Activated CD4-positive, alpha-beta T cell treated with anti-CD3 and anti-CD28 coated beads for 24 hours (primary cell): ENCODE measurements at places on chromosomes 3 and 15.

DNA sequence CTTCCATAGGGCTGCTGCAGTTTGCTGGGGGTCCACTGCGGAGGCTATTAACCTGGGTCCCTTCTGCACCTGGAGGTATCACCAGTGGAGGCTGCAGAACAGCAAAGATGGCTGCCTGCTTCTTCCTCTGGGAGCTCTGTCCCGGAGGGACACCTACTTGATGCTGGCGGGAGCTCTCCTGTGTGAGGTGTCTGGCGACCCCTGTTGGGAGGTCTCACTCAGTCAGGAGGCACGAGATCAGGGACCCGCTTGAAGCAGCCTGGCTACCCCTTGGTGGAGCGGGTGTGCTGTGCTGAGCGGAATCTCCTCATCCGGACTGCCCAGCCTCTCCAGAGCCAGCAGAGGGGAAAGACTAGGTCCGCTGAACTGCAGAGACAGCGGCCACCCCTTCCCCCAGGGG, 56.0 kb upstream of the CTXND1 start:
- no peak for DNase-seq

DNA sequence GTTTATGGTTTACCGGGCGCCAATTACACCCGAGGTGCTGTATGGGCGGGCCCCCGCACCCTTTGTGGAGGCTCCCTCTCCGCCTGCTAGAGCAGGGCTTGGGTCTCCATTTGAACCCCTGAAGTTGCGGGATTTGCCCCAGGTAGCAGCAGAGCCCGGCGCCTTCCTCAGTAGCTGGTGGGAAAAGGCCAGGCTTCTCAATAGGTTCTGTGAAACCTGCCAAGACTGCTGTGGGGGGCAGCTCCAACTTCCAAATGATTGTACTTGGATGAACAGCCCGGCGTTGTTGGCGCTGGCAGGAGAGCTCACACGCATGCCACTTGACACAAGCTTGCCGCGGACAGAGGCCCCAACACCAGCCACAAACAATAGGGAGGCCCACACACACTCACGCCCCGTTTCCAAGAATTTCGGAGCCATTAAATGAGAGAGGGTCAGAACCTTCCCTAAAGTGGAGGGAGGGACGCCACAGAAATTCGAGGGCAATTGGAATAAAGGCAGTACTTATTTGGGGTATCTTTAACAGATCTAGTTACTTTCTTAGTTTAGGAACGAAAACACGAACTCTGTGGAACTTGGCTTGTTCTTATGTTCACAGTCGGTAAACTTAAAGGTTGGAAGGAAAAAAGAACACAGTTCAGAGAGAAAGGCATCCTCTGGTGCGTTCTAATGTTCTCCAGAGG, 1.4 kb downstream of the EPHB3 start:
- DNase-seq, result no peak

DNA sequence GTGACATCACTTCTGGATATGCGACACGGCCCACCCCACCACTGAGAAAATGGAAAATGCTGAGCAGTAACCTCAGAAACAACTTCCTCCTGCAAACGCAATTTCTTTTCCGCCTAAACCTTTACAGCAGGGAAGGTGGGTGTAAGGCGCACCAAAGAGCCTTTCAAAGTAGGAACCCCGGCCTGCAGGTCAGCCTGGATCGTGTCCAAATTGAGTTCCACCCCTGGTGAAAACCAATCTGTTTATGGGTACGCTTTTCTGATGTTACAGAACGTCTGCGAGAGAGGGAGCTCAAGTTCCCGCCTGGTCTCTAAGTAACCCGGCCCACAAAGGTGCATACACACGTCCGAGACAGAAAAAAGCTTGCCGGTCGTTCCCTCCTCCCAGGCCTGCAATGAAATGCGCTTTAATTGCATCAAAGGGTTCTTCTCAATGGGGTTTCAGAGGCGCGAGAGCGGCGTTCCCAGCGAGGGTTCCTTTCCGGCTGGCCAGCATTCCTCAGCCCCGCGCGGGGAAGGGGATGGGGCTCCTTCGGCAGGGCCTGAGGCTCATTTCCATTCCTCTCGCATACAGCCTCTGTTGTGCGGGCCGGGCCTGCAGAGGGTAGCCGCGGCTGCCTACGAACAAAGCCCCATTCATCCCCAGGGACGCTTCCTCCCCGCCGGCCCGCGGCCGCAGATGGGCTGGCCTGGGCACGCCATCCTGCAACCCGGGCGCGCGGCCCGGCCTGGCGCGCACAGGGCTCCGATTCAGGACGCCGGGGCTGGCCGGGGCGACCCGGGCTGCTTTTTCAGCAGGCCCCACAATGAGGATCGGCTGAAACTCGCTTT, 138.1 kb downstream of the TMCO5A start:
- no peak for DNase-seq

DNA sequence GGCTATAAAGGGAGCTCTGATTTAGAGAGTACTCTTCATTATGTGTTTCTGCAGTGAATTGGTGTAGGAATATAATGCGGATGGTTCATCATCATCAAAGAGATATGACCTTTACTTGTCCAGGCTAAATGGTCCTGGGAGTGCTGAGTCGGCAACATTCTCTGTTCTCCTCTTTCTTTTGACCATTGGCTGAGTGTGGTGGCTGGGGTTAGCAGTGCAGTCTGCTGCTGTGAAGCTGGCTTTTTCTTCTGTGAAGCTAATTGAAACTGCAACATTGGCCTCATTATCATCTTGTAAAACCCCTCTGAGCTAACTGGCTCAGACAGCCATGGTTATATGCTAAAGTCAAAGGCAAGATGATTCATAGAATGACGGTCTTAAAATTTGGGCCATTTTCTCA, 83.8 kb downstream of the THRB start:
- DNase-seq, result no peak

DNA sequence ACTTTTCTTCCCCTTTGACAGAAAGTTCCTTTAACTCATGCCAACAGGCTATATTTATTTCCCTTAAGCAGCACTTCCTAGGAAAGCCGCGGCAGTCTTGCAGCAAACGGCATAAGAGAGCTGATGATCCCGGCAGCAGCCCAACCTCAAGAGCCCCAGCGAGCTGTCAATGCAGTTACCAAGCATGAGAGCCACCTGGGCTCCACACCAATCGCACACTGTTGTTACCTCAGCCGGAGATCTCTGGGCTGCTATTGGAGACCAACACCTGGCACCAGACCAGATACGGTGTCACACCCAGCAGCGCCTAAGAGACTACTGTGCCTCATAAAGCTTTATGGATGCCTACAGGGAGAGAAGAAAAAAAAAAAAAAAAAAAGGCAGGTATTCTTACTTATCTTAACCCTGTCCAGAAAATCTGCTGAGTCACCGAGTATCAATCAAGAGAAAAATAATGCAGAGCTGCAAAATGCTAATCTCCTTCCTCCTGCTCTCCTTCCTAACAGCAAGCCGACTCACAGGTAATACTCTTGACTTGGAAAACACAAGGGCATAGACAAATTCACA, 11.7 kb downstream of the ABCC5 start:
- DNase-seq, result no peak

- no peak for DNase-seq
Measured at GRCh38 chr3:50375258-50375931, 16.1 kb upstream of the TMEM115 start.

- peak; percentile 68 for DNase-seq
Measured at GRCh38 chr3:17841190-17841828, 98.9 kb upstream of the TBC1D5 start.

DNA sequence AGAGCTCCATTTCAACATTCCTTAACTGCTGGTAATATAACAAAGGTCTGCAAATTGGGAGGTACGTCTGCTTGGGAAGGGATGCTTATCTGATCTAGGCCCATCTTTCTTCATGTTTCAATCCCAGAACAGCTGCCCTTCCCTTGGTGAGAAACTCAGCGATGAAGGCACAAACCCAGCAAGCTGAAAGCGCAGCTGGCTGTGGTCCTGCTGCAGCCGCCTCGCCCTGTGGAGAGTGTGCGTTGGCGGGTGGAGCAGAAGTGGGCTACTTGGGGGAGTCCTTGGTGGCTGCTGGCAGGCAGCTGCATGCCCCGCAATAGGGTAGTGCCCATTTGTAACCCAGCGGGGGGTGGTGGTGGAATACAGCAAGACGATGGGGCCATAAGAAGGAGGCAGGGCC, 160.6 kb upstream of the WNT5A start:
- DNase-seq, result no peak

GRCh38 chr15:83516935-83517334, 69.8 kb downstream of the SH3GL3 start:
- no peak for DNase-seq

- DNase-seq, result no peak
Measured at GRCh38 chr3:160400702-160401150, 1.3 kb downstream of the SMC4 start.

DNA sequence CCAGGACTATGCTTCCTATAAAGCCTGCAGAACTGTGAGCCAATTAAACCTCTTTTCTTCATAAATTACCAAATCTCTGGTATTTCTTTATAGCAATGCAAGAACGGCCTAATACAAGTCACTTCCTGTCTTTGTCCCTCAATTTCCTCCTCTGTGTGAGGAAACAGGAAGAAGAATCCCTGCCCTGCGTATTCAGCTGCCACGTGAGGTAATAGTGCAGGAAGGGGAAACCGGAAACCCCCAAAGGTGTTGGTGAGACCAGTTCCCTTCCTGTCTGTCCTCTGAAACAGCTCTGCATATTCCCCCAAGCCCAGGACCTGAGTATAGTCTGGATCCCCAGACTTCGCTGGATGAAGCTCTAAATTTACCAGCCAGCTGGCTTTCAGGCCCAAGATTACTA, 18.1 kb upstream of the PTPN23 start:
- DNase-seq, result no peak

DNA sequence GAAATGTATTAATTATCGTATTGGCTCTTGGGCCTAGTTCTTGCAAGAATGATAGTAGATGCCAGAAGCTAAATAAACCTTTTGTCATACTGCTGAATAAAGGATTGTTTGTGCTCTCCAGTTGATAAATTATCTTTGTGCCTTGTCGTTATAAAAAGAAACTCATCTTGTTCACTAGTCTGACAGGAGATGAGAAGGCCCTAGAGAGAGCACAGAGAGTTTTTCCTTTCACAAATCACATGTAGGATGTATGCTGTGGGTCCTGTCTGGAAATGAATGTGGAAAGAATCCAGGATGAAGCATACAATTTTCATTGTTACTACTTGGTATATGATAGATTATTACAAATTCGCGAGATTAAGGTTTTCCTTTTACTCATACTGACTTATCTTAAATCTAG, 113.0 kb downstream of the NLGN1 start:
- no peak for DNase-seq

DNA sequence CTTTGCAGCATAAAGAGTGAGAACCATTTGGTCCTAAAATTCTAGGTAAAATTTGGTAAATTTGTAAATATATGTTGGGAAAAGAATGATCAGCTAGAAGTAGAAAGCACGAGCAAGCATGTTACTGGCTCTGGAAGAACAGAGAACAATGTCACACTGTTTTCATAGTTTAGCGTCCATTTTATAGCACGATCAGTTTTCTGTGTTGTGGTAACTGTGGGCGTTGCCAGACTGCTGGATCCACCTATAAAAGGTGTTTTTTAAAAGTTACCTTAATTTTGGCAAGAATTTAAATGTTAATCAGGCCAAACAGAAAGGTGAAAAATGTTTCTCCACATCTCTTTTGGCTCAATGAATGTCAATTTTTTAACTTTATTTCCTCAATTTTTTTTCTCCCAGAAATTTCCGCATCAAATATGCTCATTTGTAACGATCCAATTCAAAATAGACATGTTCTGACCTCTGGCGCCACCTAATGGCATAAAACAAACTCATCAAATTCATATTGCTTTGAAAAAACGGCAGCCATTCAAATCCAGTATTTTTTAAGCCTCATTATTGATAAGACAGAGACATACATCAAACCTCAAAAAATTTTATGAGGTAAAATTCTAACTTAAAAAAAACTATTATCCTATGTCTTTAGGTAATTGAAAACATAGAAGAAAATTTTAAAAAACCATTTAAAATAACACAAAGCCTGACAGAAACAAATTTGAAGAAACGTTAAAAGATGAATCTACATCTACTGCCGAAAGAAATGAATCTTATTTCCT, 5.5 kb upstream of the GP5 start:
- DNase-seq, result no peak

DNA sequence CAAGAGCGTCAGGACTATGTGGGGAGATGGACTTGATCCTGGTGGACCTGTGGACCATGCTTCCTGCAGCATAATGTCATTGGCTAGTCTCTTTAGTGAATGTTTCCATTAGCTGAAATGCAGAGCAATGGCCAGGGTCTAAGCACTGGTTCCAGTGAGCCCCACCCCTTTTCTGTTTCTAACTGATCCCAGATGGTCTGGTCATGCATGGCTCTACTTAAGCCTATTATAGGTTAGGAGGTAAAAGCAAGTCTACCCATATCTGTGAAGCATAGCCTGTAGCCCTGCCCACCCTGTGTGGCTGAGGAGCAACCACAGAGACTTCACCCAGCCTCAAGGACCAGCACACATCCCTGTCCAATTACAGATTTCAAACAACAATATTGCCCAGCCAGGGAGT, 419.2 kb downstream of the ZNF385D start:
- DNase-seq, result no peak

DNA sequence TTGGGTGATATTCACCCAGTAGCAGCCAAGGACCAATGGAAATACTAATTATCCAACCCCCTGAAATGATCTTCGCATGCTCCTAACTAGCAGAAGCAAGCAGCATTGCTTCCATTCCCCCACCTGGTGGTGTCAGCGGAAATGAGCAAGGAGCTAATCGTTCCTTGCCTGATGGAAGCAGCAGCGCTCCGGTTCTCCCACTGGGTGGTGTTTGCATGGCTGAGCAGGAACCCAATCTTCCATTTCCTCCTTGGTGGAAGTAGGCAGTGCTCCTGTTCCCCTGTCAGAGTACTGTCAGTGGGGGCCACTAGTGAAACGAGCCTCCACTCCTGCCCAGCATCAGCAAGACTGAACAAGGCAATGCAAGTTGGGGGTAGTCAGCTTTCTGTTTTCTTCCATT, 311.5 kb downstream of the CACNA2D3 start:
- no peak for DNase-seq

DNA sequence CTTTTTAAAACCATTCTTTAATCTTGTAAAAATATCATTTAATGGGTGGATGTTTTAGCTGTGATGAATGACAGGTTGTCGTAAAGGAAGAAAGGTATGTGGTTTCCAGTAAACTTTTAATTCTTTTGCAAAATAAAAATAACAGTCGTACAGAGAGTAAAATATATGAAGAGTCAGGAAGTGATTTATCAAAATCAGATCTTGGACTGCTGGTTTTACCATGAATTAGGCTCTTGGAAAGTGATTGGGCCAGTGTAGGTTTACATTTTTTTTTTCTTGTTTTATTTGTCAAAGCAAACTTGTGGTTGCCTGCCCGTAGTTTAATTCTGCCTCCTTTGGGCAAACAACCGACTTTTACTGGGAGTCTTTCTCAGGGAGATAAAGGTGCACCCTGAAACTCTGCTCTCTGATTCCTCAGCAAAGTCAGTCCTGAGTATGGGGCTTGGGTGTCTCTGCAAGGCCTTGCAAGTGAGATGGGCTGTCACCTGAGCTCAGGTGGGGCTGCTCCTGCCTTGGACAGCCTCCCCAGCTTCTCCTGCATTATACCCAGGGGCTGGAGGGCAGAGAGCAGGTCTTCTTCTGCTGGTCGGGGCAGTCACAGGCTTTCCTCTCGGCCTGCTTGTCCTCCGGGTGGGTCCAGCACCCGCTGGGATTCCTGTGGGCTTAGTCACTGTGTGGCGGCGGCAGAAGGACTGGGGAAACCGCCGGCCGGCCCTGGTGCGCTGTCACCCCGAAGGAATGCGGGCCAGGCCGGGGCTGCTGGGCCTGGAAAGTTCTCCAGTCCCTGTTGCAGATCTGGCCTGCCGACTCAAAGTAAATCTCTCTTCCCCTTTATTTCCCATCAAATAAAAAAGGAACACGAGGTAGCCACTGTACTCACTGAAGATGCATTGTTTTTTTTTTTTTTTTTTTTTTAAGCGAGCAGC, 79.0 kb downstream of the IGF1R start:
- DNase-seq, result no peak
